Left colon (tissue), 2 donors: ENCODE measurements at places on chromosomes 12 and 14. TPM values are rescaled to one million over a fixed set of nuclear protein-coding genes. Genes with fewer than 3 reads are reported as not detected.

The UNC79 gene
- 0.09 TPM for total RNA-seq

The FAM222A gene
- 3.0 TPM for total RNA-seq

The FGF6 gene
- not detected for total RNA-seq

The RNF212B gene
- not detected for total RNA-seq

The MAX gene
- 137 TPM for total RNA-seq

The SLC10A1 gene
- not detected for total RNA-seq

The FBRSL1 gene
- 63.1 TPM for total RNA-seq

The CLBA1 gene
- total RNA-seq, result 6.5 TPM

The GLI1 gene
- 1.8 TPM for total RNA-seq

The RAD9B gene
- 0.25 TPM for total RNA-seq
